Activated naive CD8-positive, alpha-beta T cell treated with anti-CD3 and anti-CD28 coated beads, Interleukin-2, amount 10 ng/mL, durations not matched to agents 7 days and 5 days (primary cell): ENCODE measurements at places on chromosomes 7 and 10. TPM values are rescaled to one million over a fixed set of nuclear protein-coding genes. Genes with fewer than 3 reads are reported as not detected.
A peak's percentile ranks its signal among the peaks of the same experiment; 100 is the strongest.

GRCh38 chr10:71736570-71736952, 17.0 kb upstream of the C10orf105 start:
- peak overlapping the region; percentile 93 for H3K27ac ChIP-seq
- H3K4me1 ChIP-seq: peaks cover 80% of the 10 kb centered on the region

DNA sequence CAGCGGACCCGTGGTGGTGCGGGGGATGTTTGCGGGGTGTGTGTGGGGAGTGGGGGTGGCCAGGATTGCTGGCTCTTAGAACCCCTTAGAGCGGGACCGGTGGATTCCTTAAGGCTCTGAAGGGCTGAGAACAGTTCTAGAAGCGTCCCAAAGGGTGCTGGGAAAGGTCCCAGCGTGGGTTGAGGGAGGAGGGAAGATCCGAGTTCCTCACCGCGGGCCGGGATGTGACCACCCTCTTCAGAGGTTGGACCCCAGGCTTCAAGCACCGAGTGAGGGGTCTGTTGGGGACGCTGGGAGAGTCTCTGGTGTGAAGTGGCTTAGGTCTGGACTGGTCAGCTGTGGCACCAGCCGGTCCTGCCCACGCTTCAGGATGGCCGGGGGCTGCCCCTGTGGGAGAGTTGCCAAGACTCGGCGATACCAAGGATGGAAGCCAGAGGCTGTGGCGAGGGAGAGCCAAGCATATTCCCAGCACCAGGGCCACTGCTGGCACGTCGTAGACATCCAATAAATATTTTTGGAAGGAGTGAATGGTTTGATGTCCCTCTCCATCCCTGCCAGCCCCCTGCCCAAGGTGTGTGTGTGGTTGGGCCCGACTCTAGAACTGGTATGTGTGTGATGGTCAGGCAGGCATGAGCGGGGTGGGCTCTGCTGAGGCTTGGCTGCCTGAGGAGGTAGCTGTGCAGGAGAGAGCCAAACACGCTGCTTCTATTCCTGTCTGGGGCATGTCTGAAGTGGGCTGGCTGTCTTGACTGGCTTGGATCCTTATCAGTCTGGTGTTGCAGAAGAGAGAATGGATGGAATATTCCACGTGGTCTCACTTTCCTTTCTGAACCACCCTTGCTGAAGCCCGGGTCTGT, 19.2 kb downstream of the ZNF775 start:
- H3K36me3 ChIP-seq: no peaks in the 10 kb centered on the region
- no peak overlapping the region for H3K27ac ChIP-seq
- H3K4me3 ChIP-seq: no peak overlapping the region
- DNase-seq: no peak
- no peaks in the 10 kb centered on the region for H3K27me3 ChIP-seq

DNA sequence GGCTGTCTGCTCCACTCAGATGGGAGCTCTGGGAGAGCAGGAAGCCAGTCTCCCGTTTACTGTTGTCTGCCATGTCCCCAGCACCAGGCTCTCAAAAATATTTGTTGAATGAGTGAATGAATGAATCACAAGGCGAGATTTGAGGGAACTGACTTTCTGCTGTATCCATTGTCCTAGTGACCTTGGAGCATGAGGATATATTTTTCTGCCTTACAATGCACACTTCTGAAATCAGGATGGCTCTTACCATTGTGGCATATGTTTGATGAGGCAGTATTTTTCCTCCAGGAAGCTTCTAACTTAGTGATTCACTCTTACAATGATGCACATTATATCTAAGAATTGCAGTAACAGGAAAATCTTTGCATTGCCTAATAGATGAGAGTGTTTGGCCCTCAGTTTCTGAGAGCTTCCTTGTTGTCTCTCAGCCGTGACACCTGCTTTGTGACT, 136.4 kb downstream of the RPS24 start:
- H3K36me3 ChIP-seq: no peaks in the 10 kb centered on the region
- DNase-seq: no peak
- H3K4me3 ChIP-seq: no peak overlapping the region
- peaks cover 17% of the 10 kb centered on the region for H3K27me3 ChIP-seq

DNA sequence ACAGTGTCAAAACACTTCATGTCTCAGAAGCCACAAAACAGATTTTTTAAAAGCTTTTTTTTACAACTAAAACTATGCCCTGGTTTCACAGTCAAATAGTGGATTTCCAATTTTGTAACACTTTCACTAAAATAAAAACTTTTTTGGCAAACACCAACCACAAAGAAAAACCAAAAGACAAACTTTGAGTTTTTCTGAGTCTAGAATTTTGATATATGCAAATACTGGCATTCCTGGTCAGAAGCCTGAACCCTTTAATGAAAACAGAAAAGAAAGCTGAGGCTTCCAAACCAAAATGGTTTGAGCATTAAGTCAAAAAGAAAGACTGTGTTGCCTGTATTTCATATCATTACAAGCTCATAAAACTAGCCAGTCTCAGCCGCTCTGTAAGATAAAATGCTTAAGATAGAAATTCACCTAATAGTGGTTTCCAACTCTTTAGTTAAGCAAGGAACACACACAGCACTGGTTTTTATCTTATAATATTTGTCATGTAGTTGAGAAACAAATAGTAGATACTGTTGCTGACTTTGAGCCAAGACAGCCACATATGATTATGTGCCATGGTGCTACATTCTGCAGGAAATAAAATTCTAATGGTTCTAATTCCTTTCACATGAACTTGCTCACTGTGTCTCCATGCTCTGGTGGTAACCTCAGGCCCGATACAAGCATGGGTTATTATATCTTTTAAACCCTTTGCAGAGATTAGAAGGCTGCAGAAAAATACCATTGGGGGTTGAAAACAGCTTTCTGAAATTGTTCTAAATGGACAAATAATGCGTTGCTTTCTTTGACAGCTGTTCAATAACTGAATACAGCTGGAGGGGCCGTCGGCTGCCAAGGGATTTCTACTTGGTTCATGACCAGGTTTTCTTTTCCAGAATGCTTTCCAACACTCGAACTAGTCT, 49.4 kb downstream of the FAM171A1 start:
- DNase-seq: no peak
- H3K27me3 ChIP-seq: peaks cover 6% of the 10 kb centered on the region
- H3K4me3 ChIP-seq: no peak overlapping the region
- no peaks in the 10 kb centered on the region for H3K36me3 ChIP-seq

GRCh38 chr7:79506481-79506880, 53.0 kb upstream of the MAGI2 start:
- peaks cover 2% of the 10 kb centered on the region for H3K27me3 ChIP-seq
- H3K27ac ChIP-seq: no peak overlapping the region
- no peaks in the 10 kb centered on the region for H3K4me1 ChIP-seq
- no peaks in the 10 kb centered on the region for H3K36me3 ChIP-seq
- DNase-seq: no peak

- no peaks in the 10 kb centered on the region for H3K36me3 ChIP-seq
- DNase-seq: no peak
- H3K27me3 ChIP-seq: no peaks in the 10 kb centered on the region
- H3K4me3 ChIP-seq: no peak overlapping the region
- no peaks in the 10 kb centered on the region for H3K4me1 ChIP-seq
Observed at GRCh38 chr7:2002561-2003450, 229.9 kb downstream of the MAD1L1 start.

- peaks cover 2% of the 10 kb centered on the region for H3K4me1 ChIP-seq
- peak; percentile 80 for DNase-seq
Observed at GRCh38 chr10:70925377-70926225, 37.2 kb upstream of the PCBD1 start.

DNA sequence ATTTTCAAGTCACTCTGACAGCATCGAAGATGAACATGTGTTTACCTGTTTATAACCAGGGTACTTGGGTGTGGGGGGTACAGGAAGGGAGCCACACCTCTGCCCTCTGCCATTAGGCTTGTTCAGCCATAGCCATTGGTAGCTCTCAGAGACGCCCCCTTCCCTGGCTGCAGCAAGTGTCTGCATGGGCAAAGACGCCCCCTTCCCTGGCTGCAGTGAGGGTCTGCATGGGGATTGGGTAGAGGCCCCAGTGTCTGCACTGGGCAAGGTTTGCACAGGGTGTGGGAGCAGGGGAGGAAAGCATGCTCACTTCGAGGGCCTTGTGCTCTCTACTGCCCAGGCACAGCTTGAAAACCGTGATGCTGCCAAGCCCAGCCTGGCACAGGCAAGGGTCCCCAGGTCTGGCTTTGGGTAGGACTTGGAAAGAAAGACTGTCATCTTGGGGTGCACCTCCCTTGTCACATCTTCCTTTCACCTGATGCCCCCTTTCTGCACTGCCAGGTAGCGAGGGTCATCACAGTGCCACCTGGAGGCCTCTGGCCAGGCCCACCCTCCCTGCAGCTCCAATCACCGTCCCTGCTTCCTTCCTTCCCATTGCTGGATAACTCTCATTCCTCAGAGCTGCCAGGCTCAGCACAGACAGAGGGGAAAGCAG, 3.7 kb downstream of the TMEM225B start:
- no peak for DNase-seq
- no peak overlapping the region for H3K27ac ChIP-seq
- peaks cover 5% of the 10 kb centered on the region for H3K4me1 ChIP-seq
- no peaks in the 10 kb centered on the region for H3K27me3 ChIP-seq

GRCh38 chr10:123535386-123535785, 130.8 kb upstream of the GPR26 start:
- no peaks in the 10 kb centered on the region for H3K4me1 ChIP-seq
- H3K4me3 ChIP-seq: no peak overlapping the region
- no peak for DNase-seq
- H3K27ac ChIP-seq: no peak overlapping the region
- H3K36me3 ChIP-seq: no peaks in the 10 kb centered on the region
- peaks cover 16% of the 10 kb centered on the region for H3K27me3 ChIP-seq

DNA sequence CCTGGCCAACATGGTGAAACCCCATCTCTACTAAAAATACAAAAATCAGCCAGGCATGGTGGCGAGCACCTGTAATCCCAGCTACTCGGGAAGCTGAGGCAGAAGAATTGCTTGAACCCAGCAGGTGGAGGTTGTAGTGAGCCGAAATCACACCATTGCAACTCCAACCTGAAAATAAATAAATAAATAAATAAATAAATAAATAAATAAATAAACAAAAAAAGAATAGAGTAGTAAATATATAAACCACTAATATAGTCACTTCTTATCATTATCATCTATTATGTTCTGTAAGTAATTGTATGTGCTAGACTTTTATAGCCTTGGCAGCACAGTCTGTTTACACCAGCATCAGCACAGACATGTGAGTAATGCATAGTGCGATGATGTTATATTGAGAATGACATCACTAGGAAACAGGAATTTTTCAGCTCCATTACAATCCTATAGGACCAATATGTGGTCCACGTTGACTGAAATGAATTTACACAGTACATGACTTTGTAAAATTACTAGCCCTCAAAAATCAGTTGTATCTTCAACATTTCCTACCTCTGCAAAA, 385.4 kb upstream of the ANKRD30A start:
- no peak overlapping the region for H3K27ac ChIP-seq
- no peak overlapping the region for H3K4me3 ChIP-seq
- no peak for DNase-seq

Gene PTER
- 19.8 TPM for total RNA-seq

Gene ACSM6
- not detected for total RNA-seq

Gene NAT16
- total RNA-seq: not detected

Gene IGFBP1
- not detected for total RNA-seq
